ENCODE measurements at places on chromosomes 12 and 14.
A peak's percentile ranks its signal among the peaks of the same experiment; 100 is the strongest.

- no peak for DNase-seq
Observed at GRCh38 chr12:65637150-65637549, 187.1 kb upstream of the HMGA2 start.

DNA sequence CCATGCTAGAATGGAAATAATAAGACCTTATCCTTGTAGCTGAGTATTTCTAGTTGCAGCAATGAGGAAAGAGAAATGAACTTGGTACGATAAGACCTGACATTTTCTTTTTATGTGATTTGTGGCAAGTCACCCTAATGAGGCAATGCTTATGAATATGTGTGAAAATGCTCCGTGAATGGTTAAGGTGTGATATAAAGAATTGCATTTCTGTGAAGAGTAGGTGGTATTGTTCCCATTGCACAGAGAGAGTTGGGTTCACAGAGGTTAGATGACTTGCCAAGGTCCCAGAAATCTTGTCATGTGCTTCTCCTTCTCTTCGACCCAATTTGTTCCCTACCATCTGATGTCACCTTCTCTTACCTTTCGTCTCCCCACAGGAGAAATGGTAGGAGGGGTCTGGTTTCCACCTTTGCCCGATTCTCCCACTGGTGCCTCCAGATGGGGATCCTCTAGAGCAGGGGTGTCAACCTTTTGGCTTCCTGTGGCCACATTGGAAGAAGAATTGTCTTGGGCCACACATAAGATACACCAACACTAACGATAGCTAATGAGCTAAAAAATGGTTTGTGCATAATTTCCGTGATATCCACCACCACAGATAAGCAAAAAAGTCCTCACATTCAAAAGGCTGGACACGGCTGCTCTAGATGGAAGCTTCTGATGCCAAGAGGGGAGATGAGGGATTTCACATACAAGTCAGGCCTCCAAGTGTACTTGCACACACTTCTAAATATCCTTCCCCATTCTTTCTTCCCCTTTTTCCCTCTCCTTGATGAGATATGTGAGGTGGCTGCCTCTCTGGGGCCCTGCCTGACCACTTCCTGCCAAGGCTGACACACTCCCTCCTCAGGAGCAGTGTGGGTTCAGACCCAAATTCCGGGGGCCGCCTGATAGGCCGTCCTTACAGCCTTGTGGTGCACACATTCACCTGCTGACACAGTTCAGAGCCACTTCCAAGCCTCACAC is 96.1 kb downstream of the PLXNC1 start:
- DNase-seq: no peak

DNA sequence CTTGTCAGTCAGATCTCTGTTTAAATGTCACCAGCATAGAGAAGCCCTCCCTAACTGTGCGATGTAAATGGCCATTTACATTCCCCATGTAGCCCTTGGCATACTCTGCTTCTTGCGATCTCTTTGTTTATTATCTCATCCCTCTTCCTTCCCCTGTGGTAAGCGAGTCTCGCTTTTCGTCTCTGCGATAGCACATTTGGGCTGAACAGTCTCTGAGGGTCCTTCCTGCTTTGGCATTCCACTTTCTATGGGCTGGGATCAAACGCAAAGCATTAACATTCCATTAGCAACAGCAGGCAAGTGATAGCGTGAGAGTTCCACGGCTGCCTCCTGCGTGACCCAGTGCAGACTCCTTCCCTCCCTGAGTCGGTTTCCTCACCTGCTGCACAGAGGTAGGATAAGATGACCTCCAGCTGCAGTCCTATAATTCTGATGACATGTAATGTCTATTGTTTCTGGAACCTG is 61.4 kb upstream of the TUNAR start:
- no peak for DNase-seq

DNA sequence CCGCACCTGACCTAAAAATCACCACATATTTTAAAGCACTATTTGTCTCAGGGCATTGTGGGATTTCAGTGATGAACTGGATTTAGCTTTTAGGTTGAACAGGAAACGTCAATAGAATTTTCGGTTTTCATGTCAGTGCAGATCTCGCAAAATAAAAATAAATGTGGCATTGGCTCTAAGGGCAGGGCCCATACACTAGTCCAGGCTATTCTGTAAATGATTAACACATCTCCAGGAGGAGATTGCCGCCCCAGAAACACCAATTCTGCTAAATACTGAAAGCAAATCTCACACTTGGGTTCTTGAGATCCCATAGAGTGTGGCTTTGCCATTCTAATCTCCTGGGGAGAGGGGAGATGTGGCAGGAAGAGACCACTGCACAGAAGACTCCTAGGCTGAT is 1494.0 kb upstream of the TMEM132C start:
- DNase-seq: no peak

GRCh38 chr12:112939761-112940381 is 1.6 kb downstream of the OAS3 start:
- DNase-seq: peak; percentile 35

DNA sequence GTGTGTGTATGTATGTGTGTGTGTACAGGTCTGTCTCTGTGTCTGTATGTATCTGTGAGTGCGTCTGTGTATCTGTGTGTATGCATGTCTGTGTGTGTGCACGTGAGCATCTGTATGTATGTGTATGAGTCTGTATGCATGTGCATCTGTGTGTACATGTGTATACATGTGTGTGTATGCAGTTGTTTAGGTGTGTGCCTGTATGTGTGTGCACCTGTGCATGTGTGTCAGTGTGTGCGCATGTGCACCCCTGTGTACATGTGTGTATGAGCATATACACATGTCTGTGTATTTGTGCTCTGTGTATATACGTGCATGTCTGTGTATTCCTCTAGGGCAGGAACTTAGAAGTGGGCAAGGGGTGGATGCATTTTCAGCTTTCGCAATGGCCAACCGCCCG is 116.0 kb downstream of the TMEM132C start:
- no peak for DNase-seq

- DNase-seq: no peak
Observed at GRCh38 chr12:106227641-106228319, 20.0 kb downstream of the CKAP4 start.

DNA sequence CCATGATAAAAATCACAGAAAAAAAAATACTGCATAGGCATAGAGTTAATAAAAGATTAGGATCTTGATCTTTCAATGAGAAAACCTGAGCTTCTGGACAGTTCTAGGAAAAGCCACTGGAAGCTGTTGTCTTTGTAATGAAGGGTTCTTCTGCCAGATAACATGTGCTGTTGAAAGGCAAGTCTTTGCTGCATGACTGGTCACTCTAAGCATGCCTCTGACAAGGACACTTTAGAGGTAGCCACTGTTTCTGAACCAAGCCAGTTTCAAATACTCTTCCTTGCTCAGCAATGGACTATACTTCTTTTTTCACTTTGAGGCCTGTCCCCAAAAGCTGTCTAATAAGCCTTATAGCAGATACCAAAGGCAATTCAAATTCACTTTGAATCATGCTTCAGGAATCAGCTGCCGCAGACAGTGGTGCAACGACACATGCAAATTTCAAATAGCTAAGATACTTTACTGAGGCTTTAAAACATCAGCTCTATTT is 70.2 kb downstream of the BTG1 start:
- peak; percentile 76 for DNase-seq

DNA sequence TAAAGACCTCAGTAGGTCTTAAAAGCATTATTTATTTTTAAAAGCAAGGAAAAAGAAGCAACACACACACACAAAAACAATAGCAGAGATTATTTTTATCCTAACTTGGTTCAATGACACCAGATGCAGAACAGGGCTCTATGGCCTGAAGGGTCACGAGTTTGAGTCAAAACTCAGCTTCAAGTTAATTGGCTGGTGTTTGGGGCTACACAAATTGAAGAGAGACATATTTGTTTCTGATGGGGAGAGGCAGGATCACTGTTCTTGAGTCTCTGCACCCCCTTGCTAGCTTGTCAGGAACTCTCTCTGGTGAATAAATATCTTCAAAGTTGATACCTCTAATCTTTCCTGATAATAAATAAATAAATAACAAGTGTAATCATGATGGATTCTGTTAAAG is 466.1 kb downstream of the PRKD1 start:
- no peak for DNase-seq

DNA sequence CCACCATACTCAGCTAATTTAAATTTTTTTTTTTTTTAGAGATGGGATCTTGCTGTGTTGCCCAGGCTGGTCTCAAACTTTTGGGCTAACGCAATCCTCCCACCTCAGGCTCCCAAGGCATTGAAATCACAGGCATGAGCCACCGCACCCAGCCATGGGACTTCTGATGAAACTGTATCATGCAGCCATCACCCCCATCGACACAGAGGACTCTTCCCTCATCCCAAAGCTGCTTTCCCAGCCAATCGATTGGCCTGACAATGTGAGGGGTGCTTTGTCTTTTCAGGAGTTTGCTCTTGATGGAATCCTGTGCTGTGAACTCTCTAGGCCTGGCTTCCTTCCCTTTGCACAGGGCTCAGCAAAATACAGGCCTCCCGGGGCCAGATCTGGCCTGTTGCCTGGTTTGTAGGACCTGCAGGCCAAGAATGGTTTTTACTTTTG is 59.6 kb upstream of the NCOR2 start:
- no peak for DNase-seq

DNA sequence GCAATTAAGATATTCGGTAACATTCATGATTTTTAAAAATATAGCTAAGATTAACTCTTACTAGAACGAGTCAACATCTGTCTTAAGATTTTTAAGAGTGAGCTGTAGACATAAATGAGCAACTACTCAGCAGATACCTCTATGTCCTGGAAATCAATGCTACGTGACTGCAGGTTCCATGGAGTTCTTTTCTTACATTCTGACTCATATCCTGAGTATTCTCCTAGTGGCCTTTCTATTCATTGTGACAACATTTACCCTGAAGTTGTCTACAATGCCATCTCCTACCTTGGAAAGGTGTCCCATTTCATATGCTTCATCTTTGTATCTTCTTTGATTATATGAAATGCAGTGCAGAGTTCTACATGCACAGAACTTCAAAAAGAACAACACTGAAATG is 59.9 kb downstream of the PKP2 start:
- no peak for DNase-seq

DNA sequence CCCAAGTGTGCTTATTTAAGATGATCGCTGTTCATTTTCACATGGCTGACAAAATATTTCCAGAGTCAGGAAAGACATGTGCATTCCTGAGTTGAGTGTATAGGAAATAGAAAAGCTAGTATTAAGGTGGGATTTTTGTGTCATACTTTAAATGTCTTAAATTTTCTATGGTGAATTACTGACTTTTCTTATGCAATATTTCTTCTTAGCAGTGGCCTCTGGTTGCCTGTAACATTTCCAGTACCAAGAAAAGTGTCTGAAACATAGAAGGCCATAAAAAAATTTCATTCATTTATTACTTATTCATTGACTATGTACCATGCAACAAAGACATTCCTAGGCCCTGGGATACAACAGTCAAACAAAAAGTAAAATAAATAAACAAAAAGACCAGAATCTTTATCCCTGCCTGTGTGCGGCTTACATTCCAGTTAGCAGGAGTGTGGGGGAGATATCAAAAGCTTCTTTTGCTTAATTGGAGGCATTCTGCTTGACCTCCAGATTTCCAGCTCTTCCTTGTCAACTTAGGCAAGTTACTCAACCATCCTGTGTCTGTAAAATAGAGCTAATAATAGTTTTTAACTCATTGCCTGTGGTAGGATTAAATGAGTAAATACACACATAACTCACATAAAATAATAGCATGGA is 216.3 kb upstream of the FLRT2 start:
- DNase-seq: peak; percentile 61

GRCh38 chr14:95310635-95311380 is 8.9 kb downstream of the CLMN start:
- DNase-seq: no peak

DNA sequence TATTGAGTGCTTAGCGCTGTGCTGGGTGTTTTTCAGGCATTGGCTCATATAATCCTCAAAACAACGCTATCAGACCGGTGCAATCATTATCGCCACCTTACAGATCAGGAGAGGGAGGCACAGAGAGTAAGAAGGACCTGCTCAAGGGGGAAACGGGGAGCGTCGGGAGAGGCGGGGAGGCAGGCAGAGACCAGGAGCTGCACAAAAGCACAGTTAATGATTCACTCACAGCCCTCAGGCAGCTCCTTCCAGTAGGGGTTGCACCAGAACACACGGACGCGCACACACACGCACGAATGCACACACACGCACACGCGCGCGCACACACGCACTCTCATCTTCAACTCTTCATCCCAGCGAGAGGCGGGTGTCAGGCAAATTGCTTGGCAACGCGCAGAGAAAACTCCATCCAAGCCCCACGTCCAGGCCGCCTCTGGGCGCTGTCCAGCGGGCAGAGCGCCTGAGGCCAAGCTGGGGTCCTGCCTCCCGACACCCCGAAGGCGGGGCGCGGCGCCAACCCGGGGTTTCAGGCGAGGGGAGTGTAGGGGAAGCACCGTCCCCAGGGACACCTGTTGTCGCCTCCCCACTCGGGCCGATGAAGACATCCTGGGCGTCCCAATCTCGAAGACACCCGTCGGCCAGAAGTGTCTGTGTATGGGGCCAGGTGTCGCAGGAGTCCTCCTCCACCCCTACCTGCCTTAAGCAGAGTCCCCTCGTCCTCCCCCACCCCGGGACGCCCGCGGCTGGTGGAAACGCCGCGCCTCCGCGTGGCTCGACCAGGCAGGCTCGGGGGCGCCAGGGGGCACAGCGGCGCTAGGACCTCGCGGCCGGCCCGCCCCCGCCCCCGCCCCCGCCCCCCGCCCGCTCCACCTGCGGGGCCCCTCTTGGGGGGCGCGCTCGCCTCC is 35.5 kb upstream of the STON2 start:
- peak; percentile 13 for DNase-seq

DNA sequence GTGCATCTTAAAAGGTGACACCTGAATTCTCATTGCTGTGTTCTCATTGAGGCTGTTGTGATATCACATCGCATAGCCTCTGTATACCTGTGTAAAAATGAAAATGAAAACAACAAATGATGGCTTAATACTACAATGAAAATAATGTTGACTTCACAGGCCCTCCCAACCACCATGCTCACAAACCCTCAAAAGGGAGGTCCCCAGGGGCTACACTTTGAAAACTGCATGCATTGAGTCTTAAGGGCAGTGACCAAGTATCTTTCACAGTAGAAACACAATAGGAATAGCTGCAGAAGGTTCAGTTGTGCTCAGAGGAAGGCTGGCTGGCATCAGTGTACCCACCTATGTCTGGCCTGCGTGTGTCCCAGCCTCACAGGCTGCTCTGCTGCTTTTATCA is 27.6 kb upstream of the KCNK13 start:
- no peak for DNase-seq

GRCh38 chr14:94548131-94548998 is 12.9 kb upstream of the SERPINA4 start:
- no peak for DNase-seq

GRCh38 chr12:52952076-52952801 is 3.3 kb downstream of the KRT18 start:
- DNase-seq: no peak

DNA sequence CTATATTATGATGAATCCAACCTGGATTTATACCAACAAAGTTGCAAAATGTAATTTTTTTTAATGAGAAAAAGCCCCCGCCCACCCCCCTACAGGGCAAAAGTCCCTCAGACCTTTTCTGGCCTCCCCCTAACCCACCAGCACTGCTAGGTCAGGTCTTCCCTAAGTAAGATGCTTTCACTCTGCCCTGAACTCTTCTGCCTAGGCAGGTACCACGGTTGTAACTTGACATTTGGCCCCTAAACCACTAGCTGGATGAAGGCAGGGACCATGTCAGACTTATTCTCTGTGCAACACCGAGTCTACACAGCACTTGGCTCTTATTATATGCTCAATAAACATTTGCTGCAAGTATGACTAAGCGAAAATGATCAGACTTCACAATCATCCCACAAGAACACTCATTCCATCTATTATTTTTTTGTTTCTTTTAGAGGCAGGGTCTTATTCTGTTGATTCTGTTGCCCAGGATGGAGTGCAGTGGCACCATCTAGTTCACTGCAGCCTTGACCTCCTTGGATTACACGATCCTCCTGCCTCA is 63.2 kb downstream of the SPRING1 start:
- DNase-seq: no peak

GRCh38 chr12:2397356-2398045 is 344.7 kb downstream of the CACNA1C start:
- DNase-seq: no peak

All from EL (cell line).